ENCODE measurements at places on chromosomes 5 and 9.
A peak's percentile ranks its signal among the peaks of the same experiment; 100 is the strongest.

- no peak for DNase-seq
Observed at GRCh38 chr9:85892401-85892800, 48.5 kb upstream of the NAA35 start.

GRCh38 chr9:96021551-96022444, 146.3 kb downstream of the ERCC6L2 start:
- DNase-seq, result no peak

- DNase-seq, result no peak
Observed at GRCh38 chr5:93382188-93382825, 198.7 kb downstream of the NR2F1-AS1 start.

DNA sequence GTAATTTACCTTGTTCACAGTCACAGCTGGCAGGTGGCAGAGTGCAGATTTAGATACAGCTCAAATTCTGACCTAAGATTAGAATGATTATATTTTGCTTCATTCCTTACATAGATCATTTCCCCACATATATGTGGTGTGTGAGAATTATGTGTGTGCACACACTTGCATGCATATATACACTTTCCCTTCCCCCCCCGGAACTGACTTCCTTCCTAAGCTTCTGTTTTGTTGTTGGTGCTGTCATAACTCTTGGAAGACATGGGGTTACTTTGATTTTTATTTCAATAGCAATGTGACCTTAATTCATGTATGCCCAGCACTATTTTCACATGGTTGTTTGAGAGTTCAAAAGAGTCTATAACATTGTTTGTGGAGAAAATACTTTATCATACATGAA, 112.8 kb downstream of the CMYA5 start:
- no peak for DNase-seq

- no peak for DNase-seq
Observed at GRCh38 chr9:70861376-70861775, 260.0 kb downstream of the TRPM3 start.

GRCh38 chr5:58793888-58794657, 211.2 kb downstream of the RAB3C start:
- no peak for DNase-seq

DNA sequence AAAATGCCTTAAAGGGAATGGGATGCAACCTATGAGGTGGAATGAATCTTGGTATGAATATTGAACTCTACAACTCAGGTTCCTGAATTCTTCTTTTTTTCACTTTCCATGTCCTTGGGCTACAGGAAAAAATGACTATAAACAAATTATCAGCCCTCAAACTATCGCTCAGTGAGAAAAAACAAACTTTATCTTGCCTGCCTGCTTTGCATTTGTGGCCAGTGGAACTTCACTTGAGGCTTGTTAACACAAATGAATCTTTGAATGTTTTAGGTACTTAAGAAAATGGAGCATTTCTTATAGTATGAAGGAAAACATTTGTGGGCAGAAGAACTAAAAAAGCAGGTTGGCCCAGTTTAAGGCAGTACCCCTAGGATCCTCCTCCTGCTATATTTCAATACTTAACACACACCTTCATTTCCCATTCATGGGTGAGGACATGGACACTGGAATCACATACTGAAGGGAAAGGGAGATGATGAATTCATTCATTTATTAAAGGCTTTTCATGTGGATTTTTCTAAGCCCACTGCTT, 34.1 kb downstream of the ELOVL7 start:
- no peak for DNase-seq

- DNase-seq, result no peak
Observed at GRCh38 chr9:20994486-20994885, 37.0 kb downstream of the HACD4 start.

DNA sequence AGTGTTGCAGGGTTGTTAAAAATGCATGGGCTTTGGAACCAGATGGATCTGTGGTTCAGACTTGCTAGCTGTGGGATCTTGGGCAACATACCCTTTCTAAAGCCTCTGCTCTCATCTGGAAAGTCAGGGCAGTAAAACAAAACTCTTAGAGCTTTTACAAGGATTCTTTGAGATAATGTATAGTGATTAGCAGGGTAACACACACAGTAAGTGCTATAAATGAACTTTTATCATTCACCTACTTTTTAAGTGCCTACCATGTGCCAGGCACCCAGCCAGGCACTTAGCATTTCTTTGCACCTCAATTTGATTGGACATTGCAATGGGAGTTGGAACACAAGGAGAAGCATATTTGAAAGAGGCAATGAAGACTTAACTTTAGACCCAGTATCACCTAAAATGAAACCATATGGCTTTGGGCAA, 208.6 kb upstream of the PAPPA start:
- DNase-seq, result no peak

DNA sequence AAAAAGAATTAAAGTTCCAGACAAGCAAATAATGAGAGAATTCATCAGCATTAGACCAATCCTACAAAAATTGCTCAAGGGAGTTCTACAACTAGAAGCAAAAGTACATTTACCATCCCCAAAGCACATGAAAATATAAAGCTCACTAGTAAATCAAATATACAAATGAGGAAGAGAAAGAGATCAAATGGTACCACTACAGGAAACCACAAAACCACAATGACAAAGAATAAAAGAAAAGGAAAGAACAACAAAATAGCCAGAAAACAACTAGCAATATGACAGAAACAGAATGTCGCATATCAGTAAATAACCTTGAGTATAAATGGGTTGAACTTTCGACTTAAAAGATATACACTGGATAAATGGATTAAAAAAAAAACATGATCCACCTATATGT, 739.0 kb downstream of the DTWD2 start:
- DNase-seq, result no peak

- DNase-seq, result no peak
Observed at GRCh38 chr5:65821966-65822365, 100.0 kb downstream of the NLN start.

GRCh38 chr5:174424219-174425053, 299.9 kb upstream of the MSX2 start:
- DNase-seq, result no peak

GRCh38 chr5:158642879-158643278, 456.8 kb downstream of the EBF1 start:
- no peak for DNase-seq

GRCh38 chr9:93268551-93269314, 84.8 kb downstream of the WNK2 start:
- peak; percentile 29 for DNase-seq

GRCh38 chr9:90774071-90774470, 27.5 kb upstream of the SYK start:
- no peak for DNase-seq

GRCh38 chr5:124719113-124719967, 27.1 kb downstream of the ZNF608 start:
- DNase-seq, result no peak

DNA sequence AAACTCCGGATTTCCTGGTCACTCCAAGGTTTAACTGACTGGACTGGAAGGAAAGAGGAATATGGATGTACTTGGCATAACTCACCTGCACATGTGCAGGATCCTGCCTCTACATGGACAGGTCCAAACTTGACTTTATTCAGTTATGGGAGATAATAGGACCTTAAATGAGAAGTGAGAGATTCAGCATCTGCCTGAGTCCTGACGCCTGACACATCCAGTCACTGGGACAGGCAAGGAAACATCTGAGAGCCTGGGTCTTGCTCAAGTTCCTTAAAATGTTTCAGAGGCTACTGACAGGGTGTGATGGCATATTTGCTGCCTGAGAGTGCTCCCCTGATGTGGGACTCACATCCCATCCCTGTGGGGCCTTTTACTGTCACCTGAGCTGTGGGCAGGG, 34.9 kb downstream of the ZNF354A start:
- DNase-seq, result no peak

DNA sequence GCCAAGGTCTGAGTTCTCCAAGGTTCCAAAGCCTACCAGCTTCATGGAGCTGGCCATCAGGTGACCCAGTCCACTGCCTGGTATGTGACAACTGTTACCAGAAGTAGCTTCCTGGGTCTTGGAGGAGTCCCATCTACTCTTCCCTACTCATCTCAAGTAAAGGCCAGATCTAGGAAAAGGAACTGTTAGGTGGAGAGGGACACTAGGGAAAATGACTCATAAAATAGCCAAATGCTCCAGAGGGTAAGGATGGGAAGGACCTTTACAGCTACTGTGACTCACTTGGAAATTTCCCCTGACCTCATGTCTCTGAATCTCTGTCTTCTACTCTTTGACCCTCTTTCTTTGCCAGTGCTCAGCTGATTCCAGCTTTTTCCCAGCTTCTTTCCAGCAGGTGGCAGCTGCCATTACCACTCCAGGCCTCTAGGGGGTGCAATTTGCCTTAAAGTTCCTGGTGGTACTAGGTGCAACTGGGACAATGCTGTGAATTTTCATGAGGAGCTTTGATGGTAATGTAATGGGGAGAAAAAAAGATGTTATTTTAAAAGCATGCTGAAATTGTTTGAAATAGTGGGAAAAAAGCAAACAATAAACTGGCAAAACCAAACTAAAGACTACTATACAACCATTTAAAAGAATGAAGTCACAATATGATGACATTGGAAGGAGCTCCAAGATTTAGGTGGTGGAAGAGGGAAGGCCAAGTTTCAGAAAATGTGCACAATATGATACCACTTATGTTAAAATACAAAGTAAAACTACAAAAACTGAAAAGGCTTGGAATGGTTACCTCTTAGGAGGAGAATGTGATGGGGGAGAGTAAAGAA, 27.1 kb upstream of the MYORG start:
- DNase-seq, result no peak

DNA sequence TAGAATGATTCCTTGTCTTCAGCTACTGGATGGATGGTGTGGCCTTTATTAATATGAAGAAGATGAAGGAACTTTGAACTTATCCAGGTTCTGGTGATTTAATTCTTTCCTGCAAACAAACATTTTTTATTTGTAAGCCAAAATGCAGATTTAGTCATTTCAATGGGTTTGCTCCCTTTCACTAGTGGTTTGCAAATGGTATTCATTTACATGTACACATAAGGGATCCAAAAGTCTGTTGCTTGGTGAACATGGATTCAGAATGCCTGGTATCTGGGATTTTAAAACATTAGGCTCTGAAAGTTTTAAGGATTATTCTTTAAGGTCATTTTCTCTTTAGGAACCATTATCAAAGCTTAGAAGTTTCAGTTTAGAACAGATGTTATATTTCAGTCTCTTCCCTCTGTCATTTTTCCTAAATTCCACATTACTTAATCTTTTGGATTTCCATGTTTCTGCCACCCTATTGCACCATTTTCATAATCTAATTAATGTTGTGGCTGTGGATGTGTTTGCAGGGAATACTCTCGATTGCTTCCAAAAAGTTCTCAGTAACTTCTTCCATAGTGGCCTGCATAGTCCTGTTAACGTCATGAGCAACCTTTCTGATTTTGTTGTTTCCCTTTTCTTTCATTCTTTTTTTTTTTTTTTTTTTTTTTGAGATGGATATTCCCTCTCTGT, 10.1 kb downstream of the TTC1 start:
- DNase-seq, result no peak

DNA sequence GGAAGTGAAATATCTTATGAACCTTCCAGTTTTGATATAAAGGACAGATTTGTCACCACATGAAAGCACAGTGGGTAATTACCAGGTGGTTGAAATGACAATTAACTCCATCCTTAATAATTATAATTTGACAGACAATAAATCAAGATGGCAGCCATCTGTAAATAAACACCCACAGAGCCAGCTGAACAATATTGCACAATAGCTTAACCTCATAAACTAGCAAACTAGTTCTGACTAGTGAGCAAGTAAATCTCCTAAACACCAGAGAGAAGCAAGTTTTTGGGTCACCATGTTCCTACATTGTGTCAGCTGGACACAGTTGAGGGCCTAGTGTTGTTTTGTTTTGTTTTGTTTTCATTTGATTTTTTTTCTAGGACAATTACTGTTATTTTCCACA, 577.4 kb downstream of the ACTL7B start:
- DNase-seq, result no peak

Data from activated B cell treated with CpG ODN at 0.5 μM for 24 hours (primary cell).